Activated CD4-positive, alpha-beta T cell treated with anti-CD3 and anti-CD28 coated beads for 36 hours (primary cell): ENCODE measurements at places on chromosomes 1 and 21. TPM values are rescaled to one million over a fixed set of nuclear protein-coding genes. Genes with fewer than 3 reads are reported as not detected.
A peak's percentile ranks its signal among the peaks of the same experiment; 100 is the strongest.

DNA sequence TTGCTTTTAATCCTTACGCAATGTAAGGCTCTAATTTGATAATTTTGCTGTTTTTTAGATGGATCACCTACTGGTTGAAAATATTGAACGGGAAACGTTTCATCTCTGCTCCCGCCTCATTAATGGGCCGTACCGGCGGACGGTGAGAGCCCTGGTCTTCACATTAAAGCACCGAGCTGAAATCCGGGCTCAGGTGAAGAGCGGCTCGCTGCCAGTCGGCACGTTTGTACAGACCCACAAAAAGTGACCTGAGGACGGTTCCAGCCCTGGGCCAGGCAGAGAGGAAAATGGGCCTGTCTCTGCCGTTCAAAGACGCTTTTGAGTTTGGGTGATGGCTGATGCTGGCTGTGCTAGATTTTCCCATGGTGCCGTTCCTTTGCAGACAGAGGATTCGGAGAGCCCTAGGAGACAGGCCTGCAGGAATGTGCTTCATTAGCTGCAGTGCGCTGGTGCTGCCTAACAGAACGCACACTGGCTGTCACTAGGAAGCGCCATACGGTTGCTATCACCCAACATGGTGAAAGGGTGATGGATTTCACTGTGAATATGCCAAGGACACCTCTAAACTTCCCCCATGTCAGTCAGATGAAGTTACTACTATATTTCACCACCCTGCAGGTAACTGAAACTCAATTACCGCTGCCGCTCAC lies 42.9 kb downstream of the TCEANC2 start:
- no peak for DNase-seq

ADAM30 gene
- not detected for total RNA-seq

DNA sequence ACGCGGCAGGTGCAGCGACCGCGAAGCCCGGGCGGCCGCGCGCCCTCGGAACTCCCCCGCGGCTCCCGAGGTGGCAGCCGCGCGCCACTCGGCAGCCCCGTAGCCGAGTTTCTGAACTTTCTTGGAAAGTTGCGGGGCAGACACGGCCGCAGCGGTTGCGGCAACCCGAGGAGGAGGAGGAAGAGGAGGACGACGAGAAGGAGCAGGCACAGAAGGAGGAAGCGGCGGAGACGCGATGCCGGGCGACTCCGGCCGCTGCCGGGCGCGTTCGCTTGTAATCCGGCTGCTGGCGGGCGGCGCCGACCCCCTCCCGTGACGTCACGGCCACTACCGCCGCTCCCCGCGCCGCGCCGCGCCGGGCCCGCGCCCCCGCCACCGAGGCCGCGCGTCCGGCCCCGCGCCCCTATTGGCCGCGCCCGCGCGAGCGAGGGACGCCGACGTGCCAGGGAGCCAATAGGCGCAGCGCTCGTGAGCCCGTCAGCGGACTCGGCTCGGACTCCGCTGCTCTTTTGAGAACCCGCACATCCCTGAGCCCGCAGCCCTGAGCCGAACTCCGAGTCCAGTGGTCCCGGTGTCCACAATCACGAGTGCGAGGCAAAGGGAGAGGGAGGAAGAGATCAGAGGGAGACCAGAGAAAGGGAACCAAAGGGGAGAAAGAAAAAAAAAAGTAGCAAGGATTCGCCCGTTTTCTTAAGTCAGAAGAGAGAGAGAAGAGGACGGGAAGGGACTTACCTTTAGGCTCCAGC lies 736 bp upstream of the BARHL2 start:
- peak; percentile 36 for DNase-seq

IL22RA1 gene
- total RNA-seq: not detected

- peak; percentile 80 for DNase-seq
Measured at GRCh38 chr1:201709564-201710295, 119.2 kb upstream of the IPO9 start.

DNA sequence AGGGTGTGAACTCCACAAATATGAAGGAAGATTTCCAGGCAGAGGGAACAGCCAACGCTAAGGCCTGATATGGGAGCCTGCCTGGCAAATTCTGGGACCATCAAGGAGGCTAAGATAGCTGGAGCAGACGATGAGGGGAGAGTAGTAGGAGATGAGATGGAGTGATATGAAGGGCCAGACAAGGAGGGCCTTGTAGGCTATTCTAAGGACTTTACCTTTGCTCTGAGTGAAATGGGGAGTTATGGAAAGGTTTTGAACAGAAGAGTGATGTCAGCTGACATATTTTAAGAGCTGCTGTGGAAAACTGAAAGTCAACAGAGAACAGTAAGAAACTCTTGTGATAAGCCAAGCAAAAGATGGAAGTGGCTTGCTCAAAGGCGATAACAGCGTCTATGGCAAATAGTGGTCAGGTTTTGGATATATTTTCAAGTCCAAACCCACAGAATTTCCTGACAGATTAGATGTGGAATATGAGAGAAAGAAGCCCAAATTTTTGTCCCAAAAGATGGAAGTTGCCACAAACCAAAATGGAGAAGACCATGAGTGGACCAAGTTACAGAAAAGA lies 2.1 kb upstream of the TP53BP2 start:
- no peak for DNase-seq

DNA sequence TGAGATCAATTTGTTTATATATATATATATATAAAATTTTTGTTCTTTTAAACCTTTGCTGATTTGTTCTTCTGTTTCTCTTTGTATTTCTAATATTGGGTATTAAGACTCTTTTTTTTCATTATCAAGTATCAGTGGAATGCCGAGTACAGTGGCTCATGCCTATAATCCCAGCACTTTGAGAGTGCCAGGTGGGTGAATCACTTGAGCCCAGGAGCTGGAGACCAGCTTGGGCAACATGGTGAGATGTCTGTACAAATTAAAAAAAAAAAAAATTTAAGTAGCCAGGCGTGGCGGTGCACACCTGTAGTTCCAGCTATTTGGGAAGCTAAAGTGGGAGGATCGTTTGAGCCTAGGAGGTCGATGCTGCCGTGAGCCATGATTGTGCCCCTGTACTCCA lies 67.1 kb downstream of the MAST2 start:
- no peak for DNase-seq

ESPN gene
- 0.14 TPM for total RNA-seq

MTFR1L gene
- 30.8 TPM for total RNA-seq

GRCh38 chr1:91844862-91845528 lies 41.0 kb downstream of the TGFBR3 start:
- DNase-seq: no peak

LRRC38 gene
- not detected for total RNA-seq

FCER1G gene
- 0.98 TPM for total RNA-seq

- no peak for DNase-seq
Measured at GRCh38 chr1:2987773-2988172, 33.5 kb upstream of the ACTRT2 start.

GRCh38 chr1:177937931-177938330 lies 31.9 kb downstream of the SEC16B start:
- no peak for DNase-seq
